Astrocyte of the spinal cord (primary cell): ENCODE measurements at places on chromosomes 2 and 18.

DNA sequence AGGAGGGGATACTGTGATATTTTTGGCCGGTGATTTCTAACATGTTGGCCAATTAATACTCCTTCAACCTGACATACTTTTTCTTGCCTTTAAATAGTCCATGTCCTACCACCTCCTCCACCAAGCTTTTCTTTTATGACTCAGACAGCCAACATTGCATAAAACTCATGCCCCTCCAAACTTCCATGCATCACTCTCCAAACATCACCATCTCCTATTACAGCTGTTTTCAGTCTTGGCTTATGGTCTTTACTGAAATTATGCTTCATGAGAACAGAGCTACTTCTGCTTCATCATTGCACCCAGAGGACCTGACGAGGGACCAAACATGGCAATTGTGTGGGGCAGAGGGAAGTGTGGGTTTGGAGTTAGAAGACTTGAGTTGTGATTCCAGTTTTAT is 305.4 kb downstream of the LPIN1 start:
- peak; percentile 77 for DNase-seq

DNA sequence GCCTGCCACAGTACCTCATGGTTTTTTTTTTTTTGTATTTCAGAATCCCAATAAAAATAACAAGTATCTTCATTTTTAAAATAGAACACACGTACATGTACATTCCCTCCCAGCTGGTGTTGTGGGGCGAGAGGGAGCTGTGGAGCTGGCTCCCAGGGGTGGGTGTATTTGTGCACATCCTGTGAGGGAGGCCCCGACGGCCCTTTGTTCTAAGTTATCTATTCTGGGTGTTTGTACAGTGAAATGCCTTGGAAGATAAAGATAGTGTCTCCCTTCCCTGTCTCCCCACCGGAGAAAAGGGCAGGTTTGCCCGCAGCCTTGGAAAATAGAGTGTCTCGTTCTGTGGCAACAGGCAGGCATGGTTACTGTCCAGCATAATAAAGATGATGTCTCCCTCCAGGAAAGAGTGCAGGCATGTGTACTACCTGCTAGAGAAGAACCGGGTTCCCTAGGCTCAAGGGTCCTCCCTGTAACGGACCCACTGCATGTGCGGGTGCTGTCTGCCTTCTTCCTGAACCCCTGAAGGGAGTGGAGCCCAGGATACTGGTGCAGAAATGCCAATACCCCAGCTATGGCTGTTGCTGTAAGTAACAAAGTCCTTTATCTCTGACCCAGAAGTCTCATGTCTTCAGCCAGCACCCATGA is 12.1 kb upstream of the ALLC start:
- DNase-seq: no peak

GRCh38 chr2:192286093-192286701 is 91.5 kb upstream of the TMEFF2 start:
- DNase-seq: peak; percentile 69

- no peak for DNase-seq
Measured at GRCh38 chr18:63907664-63908063, at the start of gene SERPINB10. TSS of gene SERPINB10 (plus strand) at chr18:63907958. CDS start at chr18:63915511, 7,553 bp downstream.

DNA sequence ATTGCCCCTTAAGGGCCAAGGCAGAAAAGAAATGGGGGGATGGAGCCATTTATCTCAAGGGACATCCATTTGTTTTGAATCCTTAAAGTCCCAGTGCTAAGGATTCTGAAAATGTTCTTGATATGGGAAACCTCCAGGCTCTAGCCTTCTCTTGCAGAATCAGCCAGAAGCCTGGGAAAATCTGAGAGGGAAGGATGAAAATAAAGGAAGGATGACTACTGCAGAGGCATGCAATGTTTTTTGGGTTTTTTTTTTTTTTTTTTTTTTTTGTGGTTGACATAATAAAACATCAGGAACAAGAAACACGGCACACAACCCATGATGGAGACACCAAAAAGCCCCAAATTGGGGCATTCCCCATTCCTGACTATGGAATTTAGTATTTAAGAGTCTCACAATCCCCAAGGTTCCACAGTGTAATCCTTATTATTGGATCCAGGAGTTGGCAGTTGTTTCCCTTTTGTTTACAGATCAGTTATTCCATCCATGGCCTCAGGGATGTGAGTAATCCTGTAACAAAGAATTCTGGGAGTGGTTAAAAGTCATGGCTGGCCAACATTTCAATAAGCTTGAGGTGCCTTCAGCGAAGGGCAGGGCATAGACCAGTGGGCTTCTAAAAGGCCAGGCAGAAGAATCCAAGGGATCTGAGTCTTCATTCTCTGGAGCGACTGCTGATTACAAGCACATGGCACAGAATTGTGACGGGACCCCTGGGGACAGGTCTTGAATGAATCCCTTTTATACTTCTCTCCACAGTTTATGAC is 337.5 kb downstream of the GULP1 start:
- DNase-seq: peak; percentile 78

DNA sequence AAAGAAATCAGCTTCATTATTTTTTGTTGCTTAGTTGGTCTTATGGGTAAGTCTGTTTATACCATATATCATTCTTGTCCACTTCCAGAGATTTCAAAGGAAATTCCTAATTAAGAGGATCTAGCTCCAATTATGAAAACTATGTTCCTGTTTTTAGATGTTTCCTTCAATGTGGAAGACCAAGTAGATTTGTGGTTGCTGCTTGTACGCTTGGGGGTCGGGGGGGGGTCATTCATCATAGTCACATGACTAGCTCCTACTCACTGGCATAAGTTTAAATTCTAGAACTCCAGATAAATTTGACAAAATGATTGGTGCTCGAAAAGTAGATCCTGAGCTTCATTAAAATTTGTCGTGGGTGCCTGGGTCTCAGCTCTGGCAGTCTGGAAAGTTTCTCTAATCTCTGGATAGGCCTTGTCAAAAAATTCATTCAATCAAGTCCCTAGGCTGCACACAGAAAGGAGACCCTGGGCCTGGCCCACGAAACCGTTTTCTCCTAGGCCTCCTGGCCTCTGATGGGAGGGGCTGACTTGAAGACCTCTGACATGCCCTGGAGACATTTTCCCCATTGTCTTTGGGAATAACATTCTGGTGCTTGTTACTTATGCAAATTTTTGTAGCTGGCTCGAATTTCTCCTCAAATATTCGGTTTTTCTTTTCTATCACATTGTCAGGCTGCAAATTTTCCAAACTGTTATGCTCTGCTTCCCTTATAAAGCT is 62.5 kb downstream of the MEP1B start:
- DNase-seq: no peak

- DNase-seq: no peak
Measured at GRCh38 chr2:126241411-126241810, 414.5 kb upstream of the GYPC start.
